ENCODE measurements at places on chromosomes 7 and 10. TPM values are rescaled to one million over a fixed set of nuclear protein-coding genes. Genes with fewer than 3 reads are reported as not detected.

DPYSL4 gene
- 16.8 TPM for total RNA-seq

RADIL gene
- total RNA-seq = 8.6 TPM

GRCh38 chr10:120979435-120980278, 128.5 kb downstream of the WDR11 start:
- peak; percentile 75 for DNase-seq

DNA sequence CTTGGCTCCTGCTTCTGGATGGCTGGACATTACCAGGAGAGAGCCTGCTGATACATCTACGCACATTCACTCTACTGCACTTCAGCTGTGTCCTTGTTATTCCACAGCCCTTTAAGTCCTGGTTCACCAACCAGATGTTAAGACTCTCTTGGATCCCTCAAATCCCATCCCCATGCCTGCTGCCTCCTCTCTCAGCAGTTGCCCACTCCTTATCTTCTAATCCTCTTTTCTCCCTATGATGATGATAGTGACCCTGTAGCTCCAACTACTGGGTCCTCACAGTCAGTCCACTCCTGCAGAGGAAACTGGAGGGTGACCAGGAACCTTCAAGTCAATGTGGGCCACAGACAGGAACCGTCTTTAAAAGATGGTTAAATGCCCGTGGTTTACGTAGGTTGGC, 96.3 kb upstream of the PDCD4 start:
- DNase-seq = no peak

DNA sequence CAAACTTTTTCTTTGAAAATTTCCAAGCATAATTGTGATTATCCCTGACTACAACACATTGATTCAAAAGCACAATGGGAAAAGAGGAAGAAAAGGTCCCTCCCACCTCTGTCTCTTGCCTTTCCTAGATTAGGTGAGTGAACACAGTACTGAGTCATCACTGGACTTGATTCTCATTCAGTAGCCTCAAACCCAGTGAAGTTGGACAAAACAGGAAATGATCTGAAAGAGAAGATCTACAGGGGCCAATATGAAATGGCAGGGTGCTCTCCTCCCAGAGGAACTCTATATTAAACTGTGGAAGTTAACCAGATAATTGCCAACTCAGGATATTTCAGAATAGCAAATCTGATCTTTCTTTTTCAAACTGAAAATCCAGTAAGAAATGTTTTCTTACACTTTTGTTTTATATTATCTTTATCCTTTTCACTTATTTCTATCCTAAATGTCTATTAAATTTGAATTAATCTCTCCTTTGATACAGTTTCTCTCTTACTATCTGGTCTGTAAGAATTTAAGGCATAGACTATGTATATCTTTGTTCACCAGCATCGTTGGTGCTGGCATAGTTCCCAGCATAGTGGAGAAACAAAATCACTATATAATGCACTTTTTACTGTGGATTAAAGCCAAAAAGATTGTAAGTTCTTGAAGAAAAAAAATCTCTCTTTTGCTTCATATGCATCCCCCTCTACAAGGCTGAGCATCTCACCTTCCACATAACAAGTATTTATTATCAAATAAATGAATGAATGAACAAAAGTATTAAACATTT, 41.4 kb upstream of the IKZF1 start:
- DNase-seq = no peak

DNA sequence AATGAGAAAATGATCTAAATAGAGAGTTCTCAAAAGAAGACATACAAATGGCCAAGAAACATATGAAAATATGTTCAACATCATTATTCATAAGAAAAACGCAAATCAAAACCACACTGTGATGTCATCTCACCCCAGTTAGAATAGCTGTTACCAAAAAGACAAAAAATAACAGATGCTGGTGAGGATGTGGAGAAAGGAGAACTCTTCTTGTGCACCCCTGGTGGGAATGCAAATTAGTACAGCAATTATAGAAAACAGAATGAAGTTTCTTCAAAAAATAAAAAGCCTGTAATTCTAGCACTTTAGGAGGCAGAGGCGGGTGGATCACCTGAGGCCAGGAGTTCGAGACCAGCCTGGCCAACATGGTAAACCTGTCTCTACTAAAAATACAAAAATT, 199.3 kb downstream of the PARD3 start:
- no peak for DNase-seq

- DNase-seq = no peak
Measured at GRCh38 chr10:74662635-74663034, 163.8 kb upstream of the KAT6B start.

KCNMA1 gene
- 5.3 TPM for total RNA-seq

GRCh38 chr7:117435475-117436043, 8.3 kb upstream of the ASZ1 start:
- DNase-seq = no peak

- DNase-seq = no peak
Measured at GRCh38 chr10:15344876-15345285, 26.2 kb downstream of the FAM171A1 start.

DNA sequence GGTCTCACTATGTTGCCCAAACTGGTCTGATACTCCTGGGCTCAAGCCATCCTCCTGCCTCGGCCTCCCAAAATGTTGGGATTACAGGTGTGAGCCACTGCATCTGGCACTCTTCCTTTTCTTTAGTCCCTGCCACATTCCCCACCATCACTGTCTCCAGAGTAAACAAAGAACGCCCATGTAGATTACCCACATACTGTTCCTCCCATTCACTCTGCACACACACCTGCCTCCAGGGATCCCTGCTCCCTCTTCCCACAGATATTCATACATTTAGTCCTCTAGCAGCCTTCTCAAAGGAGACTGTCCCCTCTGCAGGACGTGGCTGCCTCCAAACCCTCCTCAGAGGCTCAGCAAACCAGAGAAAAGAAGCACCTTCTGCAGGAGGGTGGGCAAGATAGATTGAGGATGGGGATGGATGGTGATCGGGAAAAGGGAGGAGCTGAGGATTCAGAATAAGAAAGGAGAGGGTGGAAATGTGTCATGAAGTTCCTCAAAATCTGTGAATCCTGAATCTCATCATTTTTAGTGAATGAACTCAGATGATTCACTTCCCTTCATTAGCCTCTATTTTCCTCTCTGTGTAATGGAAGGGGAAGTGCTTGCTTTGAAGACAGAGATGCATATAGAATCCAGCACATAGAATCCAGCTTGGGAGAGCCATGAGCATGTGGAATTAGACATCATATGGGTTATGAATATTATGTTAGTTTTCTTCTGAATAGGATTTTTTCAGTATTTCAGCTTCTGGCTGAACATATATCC, 5.5 kb upstream of the PLAU start:
- DNase-seq = no peak

DNA sequence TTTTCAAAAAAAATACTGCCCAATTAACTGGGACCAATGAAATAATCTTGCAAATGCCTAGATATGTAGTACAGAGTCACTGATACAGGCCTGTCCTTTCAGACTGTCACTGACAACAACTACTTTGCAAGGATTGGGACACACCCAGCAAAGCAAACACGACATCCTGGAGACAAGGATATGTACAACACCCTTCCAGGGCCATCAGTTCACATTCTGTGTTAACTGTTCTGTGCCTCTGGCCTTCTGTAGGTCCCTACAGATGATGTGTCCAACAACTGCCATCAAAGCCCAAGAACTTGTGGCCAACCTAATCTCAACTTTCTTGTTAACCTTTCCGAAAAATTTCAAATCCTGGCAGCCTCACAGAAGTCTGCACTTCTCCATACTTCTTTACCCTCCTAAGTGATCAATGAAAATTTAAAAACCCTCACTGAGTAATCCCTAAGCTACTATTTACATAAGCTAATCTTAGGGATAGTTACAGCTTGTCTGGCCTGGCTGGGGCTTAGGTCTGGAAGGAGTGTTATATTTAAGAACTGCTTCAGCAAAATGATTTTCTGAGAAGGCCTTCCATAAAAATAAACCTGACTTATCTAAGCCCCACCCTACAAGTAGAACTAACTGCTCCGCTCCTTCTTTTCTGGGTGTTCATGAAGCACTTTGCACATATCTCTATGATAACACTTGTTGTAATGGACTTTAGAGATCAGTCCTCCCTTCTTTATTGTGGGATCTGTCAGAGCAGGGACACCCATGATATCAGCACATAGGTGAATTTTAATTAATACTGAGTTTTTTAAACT, 21.0 kb downstream of the COBL start:
- no peak for DNase-seq

GRCh38 chr10:12390733-12391132, 41.4 kb downstream of the CAMK1D start:
- DNase-seq = no peak

Data from WTC11 (cell line).